ENCODE measurements at places on chromosomes 5 and 9.

DNA sequence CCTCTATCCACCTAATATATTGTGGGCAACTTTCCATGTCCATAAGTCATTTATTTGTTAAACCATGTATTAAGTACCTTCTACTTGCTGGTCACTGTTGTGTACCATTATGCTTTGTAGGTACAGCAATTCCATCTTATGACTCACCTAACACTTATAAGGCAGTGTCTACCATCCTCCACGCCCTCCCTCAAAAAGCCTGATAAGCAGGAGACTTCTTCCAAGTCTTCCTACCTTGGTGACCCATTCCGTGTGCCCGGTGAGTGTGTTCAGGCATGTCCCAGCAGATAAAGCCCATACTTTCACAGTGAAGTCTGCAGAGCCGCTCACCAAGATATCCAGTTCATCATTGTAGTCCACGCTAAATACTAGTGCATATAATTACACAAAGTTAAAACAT, 17.4 kb downstream of the FBXW2 start:
- no peak for DNase-seq

DNA sequence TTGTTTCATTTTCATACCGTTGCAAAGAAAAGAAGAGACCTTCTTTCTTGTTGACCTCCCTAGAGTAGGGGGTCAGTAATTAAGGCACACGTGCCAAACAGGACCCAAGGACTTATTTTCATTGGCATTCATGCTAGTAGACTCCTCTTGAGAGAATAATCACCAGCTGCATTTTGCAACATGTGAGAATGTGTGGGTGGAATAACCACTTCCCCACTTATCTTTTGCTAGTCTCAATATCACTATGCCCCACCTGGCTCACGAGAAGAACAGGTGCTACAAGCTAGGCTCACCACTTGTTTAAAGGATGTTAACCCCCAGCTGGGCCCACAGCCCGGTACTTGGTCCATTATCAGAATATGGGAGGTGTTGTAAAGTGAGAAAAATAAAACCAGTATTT, 460.7 kb upstream of the MEF2C start:
- DNase-seq, result no peak

- no peak for DNase-seq
Observed at GRCh38 chr9:35930989-35931388, 21.7 kb downstream of the SPAAR start.

GRCh38 chr5:32612134-32612888, 27.0 kb downstream of the SUB1 start:
- no peak for DNase-seq

GRCh38 chr5:131706281-131706680, 71.3 kb upstream of the RAPGEF6 start:
- no peak for DNase-seq

- peak; percentile 50 for DNase-seq
Observed at GRCh38 chr9:38346811-38347210, 45.7 kb upstream of the ALDH1B1 start.

DNA sequence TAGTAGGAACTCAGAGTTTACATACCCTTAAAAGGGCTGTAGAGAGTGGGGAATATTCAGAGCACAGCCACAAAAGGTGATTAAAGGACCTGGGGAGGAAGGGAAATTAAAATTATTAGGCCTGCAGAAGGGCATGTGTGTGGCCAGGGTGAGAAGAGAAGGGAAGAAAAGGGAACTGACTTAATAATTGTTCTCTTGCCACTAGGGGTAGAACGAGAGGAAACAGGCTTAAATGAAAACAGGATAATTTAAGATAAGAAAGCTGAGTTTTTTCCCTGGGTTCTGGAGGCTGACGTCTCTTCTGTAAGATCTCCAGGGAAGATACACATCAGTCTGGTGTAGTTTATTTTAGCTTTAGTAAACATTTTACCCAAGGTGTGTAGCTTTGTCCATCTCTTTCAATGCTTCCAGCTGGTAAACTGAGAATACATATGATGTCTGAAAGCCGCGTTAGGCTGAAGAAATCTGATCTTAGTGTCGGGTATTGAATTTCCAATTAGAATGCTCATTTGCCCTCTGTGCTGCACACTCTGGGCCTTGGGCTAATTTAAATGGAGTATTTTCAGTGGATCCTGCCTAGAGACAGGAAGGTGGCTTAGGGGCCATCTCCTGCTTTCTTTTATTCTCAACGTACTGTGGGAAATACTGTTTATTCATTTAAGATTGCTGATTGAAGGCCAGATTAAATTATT, 416.8 kb downstream of the TMEM38B start:
- DNase-seq, result no peak

DNA sequence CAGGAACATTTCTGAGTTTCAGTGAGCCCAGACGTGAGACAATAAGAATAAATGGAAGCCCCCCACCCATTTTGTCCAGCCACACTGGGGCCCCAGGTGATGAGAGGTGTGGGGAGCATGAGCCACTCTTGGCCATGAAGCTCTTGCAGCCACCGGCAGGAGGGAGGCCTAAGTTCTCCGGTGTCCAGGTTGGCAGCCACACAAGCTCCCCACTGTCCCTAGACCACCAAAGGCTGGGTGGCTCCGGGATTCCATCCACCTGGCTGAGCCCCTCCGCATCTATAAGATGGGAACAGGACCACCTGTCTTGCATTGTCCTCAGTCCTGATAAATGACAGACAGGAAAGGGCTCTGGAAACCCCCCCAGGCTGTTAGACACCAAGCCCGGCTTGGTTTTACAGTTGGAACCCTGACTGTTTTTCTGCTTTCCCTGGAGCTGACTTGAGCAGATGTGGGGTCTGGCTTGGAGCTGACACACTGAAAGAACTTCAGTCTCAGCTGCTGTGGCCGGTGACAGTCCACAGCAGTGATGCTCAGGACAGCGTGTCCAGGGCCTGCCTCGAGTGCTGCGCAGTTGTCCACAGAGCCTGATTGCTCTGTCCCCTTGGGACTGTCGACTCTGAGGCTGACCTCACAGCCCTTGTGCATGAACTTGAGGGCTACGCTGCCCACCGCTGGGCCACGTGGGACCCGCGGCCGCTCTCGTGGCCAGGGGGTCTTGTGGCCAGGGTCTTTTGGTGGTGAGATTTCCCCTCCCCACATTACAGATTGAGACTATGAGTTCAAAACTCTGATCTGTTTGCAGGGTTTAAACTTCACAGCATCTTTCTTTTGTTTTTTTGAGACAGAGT, 74.8 kb downstream of the PSMB7 start:
- no peak for DNase-seq

GRCh38 chr5:111848476-111848875, 91.5 kb upstream of the NREP start:
- no peak for DNase-seq

GRCh38 chr9:24487946-24488345, 57.8 kb downstream of the IZUMO3 start:
- DNase-seq, result no peak

GRCh38 chr9:111099199-111100008, 61.1 kb upstream of the LPAR1 start:
- peak; percentile 63 for DNase-seq

GRCh38 chr5:154603953-154604679, 126.1 kb upstream of the HAND1 start:
- no peak for DNase-seq

- no peak for DNase-seq
Observed at GRCh38 chr5:125481506-125482465, 735.3 kb upstream of the ZNF608 start.

- DNase-seq, result no peak
Observed at GRCh38 chr9:12889402-12890106, 114.7 kb downstream of the LURAP1L start.

DNA sequence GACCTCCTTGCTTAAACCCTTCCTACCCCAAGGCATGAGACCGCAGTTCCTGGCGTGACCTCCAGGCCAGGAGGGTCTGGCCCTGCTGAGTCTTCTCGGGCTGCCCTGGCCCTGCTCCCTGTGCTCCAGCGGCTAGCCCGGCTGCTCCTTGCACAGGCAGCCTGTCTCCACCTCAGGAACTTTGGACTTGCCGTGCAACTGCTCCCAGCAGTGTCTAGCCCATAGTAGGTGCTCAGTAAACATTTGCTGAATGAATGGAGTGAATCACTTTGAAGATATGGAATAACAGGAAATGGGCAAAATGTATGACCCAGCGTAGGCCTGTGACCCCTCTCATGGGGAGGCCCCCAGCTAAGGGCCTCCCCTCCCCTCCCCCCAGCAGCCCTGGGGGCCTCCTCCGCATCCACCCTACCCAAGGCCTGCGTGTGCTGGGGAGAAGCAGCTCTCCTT, 127.1 kb downstream of the ZNF354C start:
- no peak for DNase-seq

GRCh38 chr9:117092582-117092981, 322.3 kb downstream of the ASTN2 start:
- DNase-seq, result no peak

DNA sequence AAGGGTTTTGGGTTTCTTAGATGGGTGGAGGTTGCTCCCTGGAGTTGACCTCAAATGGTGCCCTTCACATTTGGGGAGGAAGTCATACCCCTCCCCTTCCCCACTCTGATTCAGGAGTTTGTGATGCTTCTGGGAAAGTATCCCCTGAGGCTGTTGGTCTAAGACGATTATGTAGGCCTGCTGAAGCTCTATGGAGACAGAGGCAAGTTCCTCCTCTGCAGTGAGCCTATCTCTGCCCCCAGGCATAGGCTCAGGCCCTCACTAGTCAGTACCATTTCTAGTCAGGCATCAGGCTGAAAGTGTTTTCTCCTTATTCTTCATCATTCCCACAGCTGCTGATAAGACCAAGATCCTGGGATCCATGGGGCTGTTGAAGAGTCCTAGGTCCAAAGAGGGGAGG, 271.6 kb upstream of the NUDT12 start:
- no peak for DNase-seq
